ENCODE measurements at places on chromosomes 1 and 21. TPM values are rescaled to one million over a fixed set of nuclear protein-coding genes. Genes with fewer than 3 reads are reported as not detected.

The TNNT2 gene
- total RNA-seq, result 20.3 TPM

GRCh38 chr21:45858180-45858579 is 123.4 kb upstream of the COL6A1 start:
- H3K27me3 ChIP-seq, result no peaks in the 10 kb centered on the region
- no peaks in the 10 kb centered on the region for H3K36me3 ChIP-seq
- H3K27ac ChIP-seq, result no peak overlapping the region

GRCh38 chr1:198316546-198317100 is 159.8 kb downstream of the NEK7 start:
- DNase-seq, result no peak
- no peaks in the 10 kb centered on the region for H3K4me1 ChIP-seq
- no peak overlapping the region for H3K27ac ChIP-seq
- no peaks in the 10 kb centered on the region for H3K27me3 ChIP-seq
- H3K36me3 ChIP-seq, result peaks cover 15% of the 10 kb centered on the region

GRCh38 chr21:32136546-32136945 is 142.3 kb downstream of the MIS18A start:
- no peak overlapping the region for H3K4me3 ChIP-seq
- peaks cover 32% of the 10 kb centered on the region for H3K4me1 ChIP-seq
- no peak overlapping the region for H3K27ac ChIP-seq
- no peaks in the 10 kb centered on the region for H3K27me3 ChIP-seq
- H3K36me3 ChIP-seq, result no peaks in the 10 kb centered on the region

The RIMS3 gene
- total RNA-seq, result 26.0 TPM

The ANKRD45 gene
- total RNA-seq, result not detected

DNA sequence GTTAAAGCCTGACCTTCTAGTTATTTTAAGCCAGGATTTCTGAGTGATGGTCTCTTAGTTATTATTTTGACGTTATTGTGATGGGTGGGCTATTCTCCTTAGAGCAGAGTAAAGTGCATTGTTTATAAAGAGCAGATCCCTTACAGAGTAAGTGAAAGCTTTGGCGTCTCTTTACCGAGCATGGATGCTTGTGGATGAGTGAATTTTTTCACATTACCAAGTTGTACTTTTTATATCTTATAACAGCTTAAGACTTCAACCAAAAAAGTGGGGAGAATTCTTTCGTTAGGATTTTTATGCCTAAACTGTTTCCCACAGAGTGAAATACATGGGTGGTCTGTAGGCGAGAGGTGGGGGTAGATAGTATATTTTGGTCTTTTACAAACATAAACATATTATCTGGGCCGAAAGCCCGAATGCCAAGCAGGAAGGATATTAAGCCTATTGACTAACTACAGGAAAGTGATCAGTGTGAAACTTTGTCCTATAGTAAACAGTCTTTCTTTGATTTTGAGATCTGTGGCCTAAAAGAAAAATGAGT is 279.1 kb upstream of the C1orf105 start:
- H3K27me3 ChIP-seq, result no peaks in the 10 kb centered on the region
- peak overlapping the region; percentile 94 for H3K4me3 ChIP-seq
- DNase-seq, result no peak
- peaks cover 60% of the 10 kb centered on the region for H3K4me1 ChIP-seq
- peaks cover 33% of the 10 kb centered on the region for H3K36me3 ChIP-seq
- peak overlapping the region; percentile 100 for H3K27ac ChIP-seq

DNA sequence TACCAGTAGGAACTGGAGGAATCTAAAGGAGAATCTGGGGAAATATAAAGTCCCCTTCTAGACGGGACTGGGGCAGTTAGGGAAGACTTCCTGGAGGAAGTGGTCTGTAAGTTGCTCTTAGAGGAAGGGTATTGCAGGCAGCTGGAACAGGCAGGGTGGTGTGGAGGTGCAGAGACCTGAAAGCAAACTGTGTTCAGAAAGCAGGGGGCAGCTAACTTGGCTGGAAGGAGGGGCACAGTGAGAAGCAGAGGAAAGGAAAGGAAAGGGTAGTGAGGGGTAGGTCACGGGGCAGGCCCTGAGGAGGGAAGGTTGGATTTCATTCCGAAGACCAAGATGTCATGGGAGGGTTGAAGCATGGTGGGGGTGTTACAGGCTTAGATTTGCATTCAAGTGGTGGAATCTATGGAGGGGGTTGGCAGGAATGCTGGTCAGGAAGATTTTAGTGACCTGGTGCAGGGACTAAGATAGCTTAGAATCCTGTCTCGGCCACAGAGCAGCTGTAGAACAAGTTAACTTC is 240.7 kb downstream of the FOXD2 start:
- DNase-seq, result no peak
- no peak overlapping the region for H3K4me3 ChIP-seq
- no peaks in the 10 kb centered on the region for H3K36me3 ChIP-seq
- peaks cover 28% of the 10 kb centered on the region for H3K4me1 ChIP-seq
- peaks cover 15% of the 10 kb centered on the region for H3K27me3 ChIP-seq
- no peak overlapping the region for H3K27ac ChIP-seq

DNA sequence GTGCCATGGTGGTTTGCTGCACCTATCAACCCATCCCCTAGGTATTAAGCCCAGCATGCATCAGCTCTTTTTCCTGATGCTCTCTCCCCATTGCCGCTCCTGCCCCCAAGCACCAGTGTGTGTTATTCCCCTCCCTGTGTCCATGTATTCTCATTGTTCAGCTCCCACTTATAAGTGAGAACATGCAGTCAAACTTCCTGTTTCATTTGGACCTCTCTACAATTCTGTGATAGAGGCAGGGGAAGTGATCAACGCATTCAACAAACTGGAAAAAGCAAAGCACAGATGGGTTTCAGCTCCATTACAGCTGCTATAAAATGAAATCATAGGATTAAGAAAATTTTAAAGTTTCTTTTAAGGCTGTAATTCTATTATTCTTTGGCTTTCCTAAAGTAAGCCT is 23.3 kb upstream of the CD55 start:
- DNase-seq, result no peak
- H3K4me3 ChIP-seq, result no peak overlapping the region
- no peaks in the 10 kb centered on the region for H3K36me3 ChIP-seq
- no peak overlapping the region for H3K27ac ChIP-seq

The TP53BP2 gene
- total RNA-seq, result 47.4 TPM

- no peak overlapping the region for H3K4me3 ChIP-seq
- no peaks in the 10 kb centered on the region for H3K36me3 ChIP-seq
- H3K4me1 ChIP-seq, result peaks cover 4% of the 10 kb centered on the region
- no peak for DNase-seq
- H3K27me3 ChIP-seq, result no peaks in the 10 kb centered on the region
Measured at GRCh38 chr1:87600854-87601253, 272.2 kb downstream of the LMO4 start.

DNA sequence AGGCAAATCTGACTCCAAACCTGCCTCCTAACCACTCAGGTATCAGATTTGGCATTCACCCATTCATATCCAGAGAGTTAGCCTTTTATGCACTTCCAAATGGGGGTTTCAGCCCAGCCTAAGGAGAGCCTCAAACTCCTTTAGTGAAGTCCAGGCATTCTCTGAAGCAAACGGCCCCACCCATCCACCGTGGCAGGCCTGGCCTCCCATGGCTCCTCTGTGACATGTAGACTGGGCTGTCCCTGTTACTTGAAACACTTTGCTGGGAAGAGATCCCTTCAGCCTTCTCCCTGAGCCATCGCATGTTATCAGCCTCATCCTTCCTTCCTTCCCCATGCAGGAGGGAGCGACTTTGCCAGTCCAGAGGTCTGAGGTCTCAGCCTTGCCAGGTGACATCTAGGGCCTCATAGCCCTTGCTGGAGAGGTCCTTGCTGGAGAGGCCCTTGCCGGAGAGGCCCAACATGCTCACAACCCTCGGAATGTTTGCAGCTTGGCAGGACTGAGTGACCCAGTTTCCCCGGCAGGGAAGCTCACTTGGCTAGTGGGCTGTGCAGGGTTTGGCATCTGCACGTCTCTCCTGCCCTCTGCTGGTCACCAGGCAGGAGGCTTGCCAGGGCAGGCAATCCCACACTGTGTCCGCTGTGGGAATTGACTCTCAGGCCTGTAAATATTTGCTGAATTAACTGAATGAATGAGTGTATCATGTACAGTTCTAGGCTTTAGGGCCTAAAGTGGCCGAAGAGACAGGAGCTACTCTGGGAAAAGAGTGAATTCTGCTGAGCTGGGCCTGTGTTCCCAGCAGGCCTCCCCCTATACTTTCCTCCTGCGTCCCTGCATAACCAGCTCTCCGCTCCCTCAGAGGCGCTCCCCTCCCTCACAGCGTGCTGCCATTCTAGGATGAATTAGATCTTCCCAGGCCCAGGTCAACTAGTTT is 26.7 kb upstream of the RBM15 start:
- peaks cover 35% of the 10 kb centered on the region for H3K4me1 ChIP-seq
- no peak overlapping the region for H3K4me3 ChIP-seq
- peak; percentile 92 for DNase-seq

GRCh38 chr1:11938722-11939526 is 4.4 kb downstream of the PLOD1 start:
- no peak for DNase-seq
- H3K4me3 ChIP-seq, result peak overlapping the region; percentile 28

DNA sequence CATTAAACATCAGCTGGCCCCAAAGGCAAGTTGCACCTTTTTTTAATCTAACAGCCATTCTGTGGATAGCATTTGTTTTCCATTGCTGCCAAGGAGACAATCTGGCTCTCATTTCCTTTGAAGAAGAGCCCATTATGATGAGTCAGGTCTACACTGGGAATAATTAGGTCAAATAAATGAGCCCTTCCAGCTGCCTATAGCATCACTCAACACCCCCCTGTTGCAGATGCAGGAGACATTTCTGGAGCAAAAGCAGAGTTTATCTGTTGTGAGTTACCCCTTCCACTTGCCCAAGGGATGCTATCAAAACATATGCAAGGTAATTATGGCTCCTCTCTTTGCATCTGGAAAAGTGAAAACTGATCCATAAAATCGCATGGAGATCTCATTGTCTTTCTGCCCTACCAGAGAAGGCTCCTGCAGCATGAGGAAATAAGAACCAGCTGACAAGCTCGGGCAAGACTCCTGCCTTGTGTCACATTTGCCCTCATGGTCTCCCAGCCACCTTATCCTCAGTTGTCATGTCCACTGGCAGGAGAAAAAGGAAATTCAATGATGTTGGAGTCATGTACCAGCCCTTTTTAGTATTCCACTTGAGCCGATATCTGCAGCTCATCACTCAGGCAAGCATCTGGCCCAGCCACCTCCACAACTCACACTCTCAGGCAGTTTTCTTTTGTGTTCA is 135.9 kb downstream of the SLC30A10 start:
- H3K27ac ChIP-seq, result no peak overlapping the region
- no peaks in the 10 kb centered on the region for H3K27me3 ChIP-seq
- no peaks in the 10 kb centered on the region for H3K36me3 ChIP-seq
- H3K4me1 ChIP-seq, result peaks cover 27% of the 10 kb centered on the region
- no peak for DNase-seq

GRCh38 chr1:22925111-22925510 is 47.6 kb downstream of the LACTBL1 start:
- peak; percentile 55 for DNase-seq
- no peak overlapping the region for H3K4me3 ChIP-seq
- peaks cover 9% of the 10 kb centered on the region for H3K27me3 ChIP-seq

- H3K4me1 ChIP-seq, result peaks cover 6% of the 10 kb centered on the region
- H3K36me3 ChIP-seq, result no peaks in the 10 kb centered on the region
- H3K27ac ChIP-seq, result no peak overlapping the region
- H3K27me3 ChIP-seq, result no peaks in the 10 kb centered on the region
- no peak overlapping the region for H3K4me3 ChIP-seq
- peak; percentile 14 for DNase-seq
Measured at GRCh38 chr1:205656236-205656635, 24.1 kb downstream of the SLC45A3 start.

The AIM2 gene
- total RNA-seq, result not detected

The FBXO44 gene
- total RNA-seq, result 16.5 TPM

DNA sequence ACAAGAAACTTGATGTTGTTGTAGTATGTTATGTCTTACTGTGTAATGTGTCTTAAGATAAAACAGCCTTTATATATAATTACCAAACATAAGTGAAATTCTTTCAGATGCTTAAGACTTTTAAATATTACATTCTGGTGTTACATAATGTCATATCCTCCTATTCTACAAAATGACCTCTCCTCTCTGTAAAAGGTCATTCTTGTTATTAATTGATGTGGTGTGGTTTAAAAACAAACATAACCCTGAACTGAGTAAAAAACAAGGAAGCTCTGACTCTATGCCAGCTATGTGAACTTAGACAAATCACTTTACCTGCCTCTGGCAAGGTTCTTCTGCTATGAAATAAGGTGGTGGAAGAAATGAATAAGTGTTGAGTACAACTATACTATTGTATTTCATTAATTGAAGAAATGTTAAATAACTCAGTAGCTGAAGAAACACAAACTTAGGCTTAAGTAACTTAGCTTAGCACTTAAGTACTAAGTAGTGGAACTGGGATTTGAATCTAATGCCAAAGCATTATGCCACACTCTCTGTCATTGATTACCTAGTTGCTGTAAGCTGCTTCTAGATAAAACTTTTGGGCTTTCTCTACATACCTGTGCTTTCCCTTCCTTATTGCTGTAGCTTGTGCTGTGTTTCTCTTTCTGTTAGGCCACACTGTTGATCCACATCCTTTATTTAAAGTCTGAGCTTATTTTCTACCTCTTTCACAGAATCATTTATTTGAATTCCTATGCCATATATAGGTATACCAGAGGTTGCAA is 859 bp upstream of the ANGPTL1 start:
- peaks cover 26% of the 10 kb centered on the region for H3K4me1 ChIP-seq
- H3K27me3 ChIP-seq, result no peaks in the 10 kb centered on the region
- H3K36me3 ChIP-seq, result no peaks in the 10 kb centered on the region
- H3K4me3 ChIP-seq, result no peak overlapping the region
- H3K27ac ChIP-seq, result no peak overlapping the region

GRCh38 chr1:100506217-100506616 is 31.7 kb upstream of the GPR88 start:
- no peak overlapping the region for H3K27ac ChIP-seq
- no peaks in the 10 kb centered on the region for H3K27me3 ChIP-seq
- no peaks in the 10 kb centered on the region for H3K4me1 ChIP-seq
- no peak for DNase-seq
- no peak overlapping the region for H3K4me3 ChIP-seq

DNA sequence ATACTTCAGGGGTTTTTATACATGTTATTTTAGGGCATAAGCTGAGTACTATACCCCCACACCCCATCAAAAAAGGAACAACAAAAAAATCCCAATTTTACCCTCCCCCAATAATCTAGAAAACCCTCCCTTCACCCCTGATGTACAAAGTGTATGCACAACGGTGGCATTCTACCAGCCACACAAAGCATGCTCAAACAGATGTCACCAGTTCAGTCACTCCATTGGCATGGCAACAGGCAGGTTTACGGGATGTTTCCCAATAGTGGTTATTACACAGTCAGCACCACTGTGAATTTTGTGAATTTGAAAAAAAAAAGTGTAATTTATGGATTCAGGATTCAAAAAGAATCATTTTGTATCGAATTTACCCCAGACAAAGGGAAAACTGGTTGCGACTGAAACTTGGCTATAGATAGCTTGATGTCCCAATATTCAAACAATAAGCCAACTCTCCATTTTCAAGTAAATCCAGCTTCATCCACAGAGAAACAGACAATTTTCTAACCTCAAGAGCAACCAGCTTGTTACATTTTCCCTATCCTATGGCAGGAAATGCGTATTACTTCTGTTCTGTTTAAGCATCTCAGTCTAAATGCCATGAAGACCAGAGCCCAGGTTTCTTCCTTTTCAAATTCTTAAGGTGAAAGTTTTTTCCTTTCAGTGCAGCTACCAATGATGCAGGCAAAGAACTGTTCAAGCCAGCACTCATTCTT is 34.0 kb upstream of the SLC45A3 start:
- no peak for DNase-seq
- H3K4me1 ChIP-seq, result peaks cover 27% of the 10 kb centered on the region
- no peaks in the 10 kb centered on the region for H3K27me3 ChIP-seq
- H3K36me3 ChIP-seq, result peaks cover 25% of the 10 kb centered on the region

Data from chondrocyte (in vitro differentiated cells).